Caudate nucleus (tissue), 63 donors: ENCODE measurements at places on chromosomes 1 and 21.

DNA sequence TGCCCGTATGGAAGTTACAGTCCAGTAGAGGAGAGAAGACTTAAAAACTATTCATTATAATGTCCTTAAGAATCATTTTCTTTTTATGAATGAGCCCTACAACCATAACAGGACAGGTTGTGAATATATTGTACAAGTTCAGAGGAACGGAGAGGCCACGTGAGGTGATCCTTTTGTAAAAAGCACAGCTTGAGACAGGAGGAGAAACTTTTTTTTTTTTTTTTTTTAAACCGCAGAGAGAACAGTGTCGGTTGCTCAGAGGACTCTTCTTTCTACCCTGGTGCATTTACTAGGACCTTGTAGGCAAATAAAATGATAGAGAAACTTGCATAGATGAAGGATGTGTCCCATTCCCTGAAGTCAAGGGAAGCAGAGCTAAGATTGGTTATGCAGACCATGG, 32.1 kb downstream of the DYRK1A start:
- no peak for DNase-seq

DNA sequence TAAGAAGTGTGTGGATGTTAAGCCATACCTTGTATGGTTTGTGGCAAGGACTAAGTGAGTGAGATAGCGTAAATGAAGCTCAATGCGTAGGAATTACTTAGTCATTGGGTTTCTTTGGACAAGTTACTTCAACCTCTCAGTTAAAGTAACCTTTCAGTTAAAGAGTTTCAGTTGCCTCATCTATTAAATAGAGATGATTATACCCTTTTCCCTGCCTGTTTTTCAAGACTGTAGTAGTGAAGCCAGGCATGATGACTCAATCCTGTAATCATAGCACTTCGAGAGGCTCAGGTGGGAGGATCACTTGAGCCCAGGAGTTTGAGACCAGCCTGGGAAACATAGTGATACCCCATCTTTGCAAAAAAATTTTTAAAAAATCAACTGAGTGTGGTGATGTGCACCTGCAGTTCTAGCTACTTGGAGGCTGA, 6.3 kb downstream of the ZMPSTE24 start:
- DNase-seq = no peak

- no peak for DNase-seq
Measured at GRCh38 chr1:5856246-5856815, 135.9 kb downstream of the NPHP4 start.

GRCh38 chr1:116493484-116494352, 77.1 kb downstream of the CD58 start:
- DNase-seq = no peak

GRCh38 chr1:154989195-154989860, 4.1 kb upstream of the LENEP start:
- DNase-seq = no peak

GRCh38 chr1:47838562-47839432, 158.4 kb downstream of the TRABD2B start:
- no peak for DNase-seq

GRCh38 chr21:28374881-28375280, 617.8 kb downstream of the LTN1 start:
- no peak for DNase-seq

- DNase-seq = no peak
Measured at GRCh38 chr1:201140235-201140940, 13.4 kb upstream of the ASCL5 start.

GRCh38 chr1:219236933-219237610, 63.4 kb downstream of the LYPLAL1 start:
- DNase-seq = no peak

DNA sequence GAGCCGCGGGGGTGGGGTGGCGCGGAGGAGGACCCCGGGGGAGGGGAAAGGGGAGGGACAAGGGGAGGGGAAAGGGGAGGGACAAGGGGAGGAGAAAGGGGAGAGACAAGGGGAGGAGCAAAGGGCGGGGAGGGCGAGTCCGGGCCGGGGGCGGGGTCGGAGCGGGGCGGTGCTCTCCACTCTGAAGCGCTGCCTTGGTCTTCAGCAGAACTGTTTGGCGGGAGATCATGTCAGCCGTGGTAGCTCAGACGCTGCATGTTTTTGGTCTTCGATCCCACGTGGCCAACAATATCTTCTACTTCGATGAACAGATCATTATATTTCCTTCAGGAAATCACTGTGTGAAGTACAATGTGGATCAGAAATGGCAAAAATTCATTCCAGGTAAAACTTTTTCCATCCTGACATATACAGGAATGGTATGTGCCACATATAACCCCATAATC, 420 bp downstream of the CFAP57 start:
- DNase-seq = peak; percentile 85

DNA sequence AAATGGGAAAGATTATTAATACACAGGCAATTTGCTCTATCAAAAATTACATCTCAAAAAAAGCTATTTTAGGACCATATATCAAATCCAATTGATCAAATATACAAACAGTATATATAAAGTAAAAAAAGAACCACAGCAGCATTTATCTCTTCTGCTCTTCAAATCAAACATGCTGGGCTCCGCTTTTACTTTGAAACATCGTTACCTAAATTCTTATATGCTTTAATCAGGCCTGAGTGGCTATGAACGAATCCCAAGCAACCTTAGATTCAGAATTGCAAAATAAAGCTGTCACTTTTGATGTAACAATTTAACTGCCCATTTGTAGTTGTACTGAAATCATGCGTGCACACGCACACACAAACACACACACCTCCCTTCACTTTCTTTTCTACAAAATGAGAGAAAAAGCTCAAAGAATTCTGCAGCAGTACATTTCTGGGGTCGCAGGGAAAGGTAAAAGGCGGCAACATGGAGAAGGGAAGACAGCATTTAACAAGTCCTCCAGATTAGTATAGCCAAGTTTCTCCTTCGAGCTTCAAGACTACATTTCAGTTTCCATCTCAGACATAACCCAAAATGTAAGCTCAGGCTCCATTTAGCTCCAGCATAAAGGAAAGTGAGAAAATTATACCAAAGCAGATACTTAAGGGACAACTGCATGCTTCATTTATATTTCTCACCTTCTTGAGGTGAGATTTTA, 92.2 kb upstream of the TTC39A start:
- DNase-seq = peak; percentile 2

DNA sequence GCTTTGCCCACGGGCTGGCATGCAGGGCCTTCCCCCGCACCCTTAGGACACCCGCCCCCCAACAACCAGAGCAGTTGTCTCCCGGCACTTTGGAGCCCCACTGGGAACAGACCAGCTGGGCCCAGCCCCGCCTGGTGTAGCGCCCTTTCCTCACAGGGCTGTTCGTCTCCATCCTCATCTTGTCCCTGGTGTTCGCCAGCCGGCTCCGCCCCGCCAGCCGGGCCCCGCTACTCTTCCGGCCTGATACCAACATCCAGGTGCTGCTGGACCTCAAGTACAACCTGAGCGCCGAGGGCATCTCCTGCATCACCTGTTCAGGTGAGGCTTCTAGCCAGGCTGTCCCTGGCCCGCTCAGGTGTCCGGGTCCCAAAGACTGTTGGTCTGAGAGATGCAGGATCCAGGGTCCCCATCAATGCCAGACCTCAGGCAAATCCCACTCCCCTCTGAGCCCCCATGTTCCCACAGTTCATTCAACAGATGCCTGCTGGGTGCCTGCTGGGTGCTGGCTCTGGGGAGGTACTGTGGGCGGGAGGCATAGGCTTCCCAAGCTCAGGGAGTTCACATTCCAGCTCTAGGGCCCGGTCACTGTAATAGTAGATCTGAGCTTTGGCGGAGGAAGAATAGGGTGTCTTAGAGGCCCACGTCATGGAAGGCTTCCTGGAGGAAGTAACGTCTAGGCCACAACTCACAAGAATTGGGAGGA, 41.7 kb downstream of the DISP3 start:
- DNase-seq = no peak

DNA sequence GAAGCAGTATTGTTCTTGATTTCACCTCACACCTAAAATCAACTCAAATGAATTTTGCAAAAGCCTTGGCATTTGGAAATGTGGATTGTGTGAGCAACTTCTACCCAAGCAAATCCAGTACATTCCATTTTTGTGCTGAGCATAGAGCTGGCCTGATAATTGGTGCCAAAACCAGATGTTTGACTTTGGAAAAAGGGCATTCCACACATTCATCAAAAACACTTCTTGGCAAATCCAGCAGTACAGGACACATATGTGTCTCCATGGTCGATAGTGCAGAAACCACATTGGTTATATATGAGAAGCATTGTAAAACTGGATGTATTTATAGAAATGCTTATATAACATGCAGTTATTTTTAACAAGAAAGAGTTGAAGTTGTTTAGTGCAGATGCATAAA, 210.4 kb downstream of the KCNK2 start:
- no peak for DNase-seq

DNA sequence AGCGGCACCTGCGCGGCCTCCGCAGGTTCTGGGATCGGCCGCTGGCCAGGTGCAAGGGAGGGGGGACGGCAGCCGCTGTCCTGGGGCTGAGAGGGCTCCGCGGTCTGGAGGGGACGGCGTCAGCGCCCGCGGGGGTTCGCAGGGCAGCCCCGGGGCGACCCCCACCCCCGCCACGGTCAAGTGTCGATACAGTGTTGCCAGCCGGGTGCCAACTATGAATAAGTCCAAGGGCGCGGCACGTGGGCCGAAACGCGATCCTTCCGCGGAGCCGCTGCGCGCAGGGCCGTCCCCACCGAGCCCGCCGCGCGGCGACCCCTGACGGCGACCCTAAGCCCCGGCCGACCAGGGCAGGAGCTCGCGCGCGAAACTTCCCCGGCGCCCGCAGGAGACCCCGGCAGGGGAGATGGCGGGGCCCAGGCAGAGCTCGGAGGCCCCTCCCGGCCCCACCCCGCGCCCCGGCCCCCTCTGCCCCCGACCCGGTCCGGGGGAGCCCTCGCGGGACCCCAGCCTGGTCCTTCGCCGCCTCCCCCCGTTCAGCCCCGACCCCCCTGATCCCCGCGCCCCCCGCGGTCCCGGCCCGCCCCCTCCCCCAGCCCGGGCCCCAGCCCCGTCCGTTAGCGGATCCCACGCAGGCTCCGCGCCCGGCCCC, 586 bp upstream of the AGPAT3 start:
- no peak for DNase-seq

DNA sequence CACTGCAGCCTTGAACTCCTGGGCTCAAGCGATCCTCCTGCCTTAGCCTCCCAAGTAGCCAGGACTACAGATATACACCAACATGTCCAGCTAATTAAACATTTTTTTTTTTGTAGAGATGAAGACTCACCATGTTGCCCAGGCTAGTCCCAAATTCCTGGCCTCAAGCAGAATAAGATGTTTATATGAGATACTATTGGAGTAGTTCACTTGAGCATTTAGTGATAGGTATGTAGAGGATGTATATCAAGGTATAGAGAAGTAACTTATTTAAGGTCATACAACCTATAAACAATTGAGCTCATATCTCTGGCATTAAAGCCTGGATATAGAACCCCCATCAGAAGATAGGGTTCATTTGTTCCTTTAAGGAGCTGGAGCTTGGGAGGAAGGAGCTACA, 4.6 kb upstream of the TMEM269 start:
- no peak for DNase-seq

DNA sequence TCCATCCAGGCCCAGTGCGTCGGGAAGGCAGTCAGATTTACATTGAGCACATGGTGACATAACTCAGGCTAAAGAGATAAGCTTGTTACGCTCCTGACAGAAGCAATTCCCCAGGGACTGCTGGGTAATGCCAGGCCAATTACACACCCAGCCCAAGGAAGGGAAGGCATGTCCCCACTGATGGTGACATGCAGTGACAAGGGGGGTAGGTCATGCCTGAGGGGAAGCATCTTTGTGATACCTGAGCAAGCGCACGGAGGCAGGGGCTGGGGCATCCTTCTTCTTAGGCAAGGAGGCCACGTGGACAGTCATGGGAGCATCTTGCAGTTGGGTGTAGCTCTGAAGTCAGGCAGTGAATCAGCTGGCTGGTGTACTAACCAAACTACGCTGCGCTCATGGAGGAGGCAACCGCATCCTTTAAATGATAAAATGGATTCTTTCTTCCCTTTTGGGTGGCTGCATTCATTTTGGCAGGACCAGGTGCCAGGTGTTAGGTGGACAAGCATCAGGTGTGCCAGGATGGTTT, 39.6 kb upstream of the GRIK3 start:
- no peak for DNase-seq
